ENCODE measurements at places on chromosomes 16 and 17. TPM values are rescaled to one million over a fixed set of nuclear protein-coding genes. Genes with fewer than 3 reads are reported as not detected.

GRCh38 chr16:427250-427649 lies 1.8 kb downstream of the RAB11FIP3 start:
- H3K4me3 ChIP-seq: peak overlapping the region; percentile 75
- H3K27ac ChIP-seq: peak overlapping the region; percentile 23
- peaks cover 44% of the 10 kb centered on the region for H3K4me1 ChIP-seq
- H3K27me3 ChIP-seq: no peaks in the 10 kb centered on the region
- peaks cover 7% of the 10 kb centered on the region for H3K36me3 ChIP-seq
- DNase-seq: no peak

DNA sequence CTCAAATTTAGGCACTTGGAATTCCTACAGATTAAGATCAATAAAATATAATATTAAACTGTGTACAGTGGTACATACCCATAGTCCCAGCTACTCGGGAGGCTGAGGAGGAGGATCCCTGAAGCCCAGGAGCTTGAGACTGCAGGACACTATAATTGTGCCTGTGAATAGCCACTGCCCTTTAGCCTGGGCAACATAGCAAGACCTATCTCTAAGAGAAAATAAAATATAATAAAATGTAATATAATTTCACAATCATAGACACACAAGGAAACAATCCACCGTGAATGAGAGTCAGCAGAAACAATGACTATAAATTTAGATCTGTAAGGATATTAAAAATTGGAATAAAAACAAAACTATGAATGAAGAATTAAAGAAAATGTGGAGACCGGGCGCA lies 10.0 kb upstream of the TNK1 start:
- no peak overlapping the region for H3K27ac ChIP-seq
- H3K4me1 ChIP-seq: no peaks in the 10 kb centered on the region
- H3K4me3 ChIP-seq: no peak overlapping the region
- no peak for DNase-seq

- H3K27ac ChIP-seq: no peak overlapping the region
- no peaks in the 10 kb centered on the region for H3K27me3 ChIP-seq
- peaks cover 2% of the 10 kb centered on the region for H3K36me3 ChIP-seq
- no peak for DNase-seq
Observed at GRCh38 chr17:72498364-72499210, 377.8 kb downstream of the SOX9 start.

DNA sequence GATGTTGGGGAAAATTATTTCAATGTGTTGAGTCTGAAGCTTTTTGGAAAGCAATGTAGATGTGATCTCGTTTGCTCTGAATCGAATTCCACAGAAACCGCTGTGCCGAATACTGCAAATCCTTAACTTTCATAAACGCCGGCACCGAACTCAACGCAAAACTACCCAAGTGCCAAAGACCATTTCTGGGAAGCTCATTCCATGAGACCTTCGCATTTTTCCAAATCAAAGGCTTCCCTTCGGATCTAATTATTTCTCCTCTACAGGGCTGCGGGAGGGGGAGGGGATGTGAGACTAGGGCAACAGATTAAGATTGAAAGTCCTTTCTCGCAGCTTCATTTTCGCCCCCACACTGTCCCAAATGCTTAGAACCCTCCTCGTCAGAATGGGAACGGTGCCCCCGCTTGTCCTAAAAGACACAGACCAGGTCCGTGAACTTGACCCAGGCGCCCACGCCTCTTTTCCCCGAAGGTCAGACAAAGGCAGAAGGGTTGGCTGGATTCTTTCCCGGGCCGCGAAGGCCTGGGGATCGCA lies 4.0 kb downstream of the PRAC1 start:
- H3K4me3 ChIP-seq: no peak overlapping the region
- peaks cover 20% of the 10 kb centered on the region for H3K4me1 ChIP-seq
- H3K27me3 ChIP-seq: peaks cover 94% of the 10 kb centered on the region
- no peak overlapping the region for H3K27ac ChIP-seq
- H3K36me3 ChIP-seq: no peaks in the 10 kb centered on the region
- no peak for DNase-seq

DNA sequence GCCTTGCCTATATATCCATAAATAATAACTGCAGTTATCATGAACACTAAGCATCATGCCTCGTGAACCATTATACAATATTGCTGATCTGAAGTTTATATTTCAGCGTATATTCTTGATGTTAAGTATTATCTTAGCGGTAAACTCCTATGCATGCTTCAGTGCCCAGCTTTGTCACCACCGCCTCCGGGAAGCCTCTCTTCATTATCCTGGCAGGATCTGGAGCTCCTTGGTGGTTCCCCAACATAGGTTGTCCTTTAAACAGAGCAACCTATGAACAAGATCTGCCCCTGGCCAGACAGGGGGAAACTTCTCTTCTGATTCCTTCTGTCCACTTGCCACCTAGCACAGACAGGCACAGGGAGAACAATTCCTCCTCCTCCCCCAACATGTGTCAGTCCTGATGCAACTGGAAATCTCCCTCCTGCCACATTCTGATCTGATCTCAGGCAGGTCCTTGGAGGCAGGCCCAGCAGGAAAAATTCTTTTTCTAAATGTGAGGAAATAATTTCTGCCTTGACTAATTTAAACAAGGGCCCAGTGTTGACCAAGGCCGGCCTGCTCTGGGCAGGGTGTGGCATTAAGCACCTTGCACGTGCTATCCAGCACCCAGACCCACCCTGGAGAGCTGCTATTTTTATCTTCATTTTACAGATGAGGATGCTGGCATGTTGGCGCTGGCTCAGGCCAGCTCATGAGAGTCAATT lies 22.4 kb downstream of the SPNS2 start:
- peaks cover 6% of the 10 kb centered on the region for H3K27me3 ChIP-seq
- DNase-seq: no peak
- no peaks in the 10 kb centered on the region for H3K4me1 ChIP-seq
- no peaks in the 10 kb centered on the region for H3K36me3 ChIP-seq
- H3K4me3 ChIP-seq: no peak overlapping the region

- H3K27me3 ChIP-seq: no peaks in the 10 kb centered on the region
- no peak for DNase-seq
- no peak overlapping the region for H3K27ac ChIP-seq
- peaks cover 14% of the 10 kb centered on the region for H3K36me3 ChIP-seq
- H3K4me1 ChIP-seq: peaks cover 7% of the 10 kb centered on the region
- no peak overlapping the region for H3K4me3 ChIP-seq
Observed at GRCh38 chr16:83923581-83924365, 24.9 kb downstream of the MLYCD start.

The CDH8 gene
- total RNA-seq: 7.6 TPM

The PRR35 gene
- not detected for total RNA-seq

The TANGO6 gene
- total RNA-seq: 13.4 TPM

The ADGRG1 gene
- 4.6 TPM for total RNA-seq

The STH gene
- not detected for total RNA-seq
